ENCODE measurements at places on chromosomes 5 and 9.

GRCh38 chr5:175860531-175861045 lies 10.8 kb upstream of the CPLX2 start:
- no peak for DNase-seq

GRCh38 chr5:58885260-58885659 lies 302.4 kb downstream of the RAB3C start:
- no peak for DNase-seq

- DNase-seq, result no peak
These were observed 7.5 kb downstream of the GABRB2 start for GRCh38 chr5:161539016-161539415.

DNA sequence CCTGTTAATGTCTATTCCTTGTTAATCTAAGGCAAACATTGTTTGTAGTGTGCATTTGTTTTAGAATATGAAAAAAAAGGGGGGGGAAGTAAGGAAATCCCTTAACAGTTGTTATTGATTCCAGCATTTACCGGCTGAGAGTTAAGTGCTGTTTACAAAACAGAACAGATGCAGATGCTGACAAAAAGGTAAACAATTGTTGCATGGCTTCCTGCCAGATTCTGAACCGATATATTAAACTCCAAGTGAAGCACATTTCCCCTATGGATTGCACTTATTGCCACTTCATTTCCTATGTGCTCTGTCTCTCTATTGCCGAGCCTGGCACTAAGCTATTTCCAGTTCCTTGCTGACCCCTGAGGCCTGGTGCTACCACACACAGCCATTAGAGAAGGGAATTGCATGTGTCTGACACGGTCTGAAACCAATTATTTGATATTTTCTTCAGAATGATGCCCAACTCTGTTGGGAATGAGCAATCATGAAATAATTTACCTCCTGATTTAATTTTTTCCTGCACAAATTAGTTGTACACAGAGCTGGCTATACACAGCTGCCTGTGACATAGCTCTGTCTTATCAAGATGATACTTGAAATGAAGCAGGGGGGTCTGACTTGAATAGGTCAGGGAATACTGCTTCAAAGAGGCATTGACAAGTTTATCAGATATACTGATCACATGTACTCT lies 109.8 kb downstream of the KIAA0825 start:
- DNase-seq, result no peak

- no peak for DNase-seq
These were observed 20.6 kb downstream of the FAM240B start for GRCh38 chr9:38699337-38699736.

All from stimulated activated CD4-positive, alpha-beta T cell treated with anti-CD3 and anti-CD28 coated beads, TNF-alpha, amount 100 ng/mL, for 4 hours (primary cell).